ENCODE measurements at places on chromosomes 13 and 19.

DNA sequence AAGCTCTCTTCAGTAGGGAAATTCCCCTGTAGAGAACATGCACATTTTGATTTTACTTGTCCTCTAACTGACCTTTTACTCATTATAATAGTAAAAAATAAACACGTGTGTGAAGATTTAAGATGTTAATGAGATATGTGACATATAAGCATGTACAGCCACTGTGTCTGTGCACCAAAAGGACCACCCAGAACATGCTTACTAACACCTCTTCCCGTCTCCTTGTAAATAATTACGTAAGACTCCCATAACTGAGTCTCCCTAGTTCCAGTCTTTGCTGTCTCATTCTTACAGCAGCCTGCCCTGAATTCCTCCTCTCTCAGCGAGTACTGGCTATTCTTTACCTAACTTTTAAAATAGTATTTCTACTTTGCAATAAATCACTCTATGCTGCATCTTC is 53.6 kb downstream of the ZNF100 start:
- no peak for DNase-seq

DNA sequence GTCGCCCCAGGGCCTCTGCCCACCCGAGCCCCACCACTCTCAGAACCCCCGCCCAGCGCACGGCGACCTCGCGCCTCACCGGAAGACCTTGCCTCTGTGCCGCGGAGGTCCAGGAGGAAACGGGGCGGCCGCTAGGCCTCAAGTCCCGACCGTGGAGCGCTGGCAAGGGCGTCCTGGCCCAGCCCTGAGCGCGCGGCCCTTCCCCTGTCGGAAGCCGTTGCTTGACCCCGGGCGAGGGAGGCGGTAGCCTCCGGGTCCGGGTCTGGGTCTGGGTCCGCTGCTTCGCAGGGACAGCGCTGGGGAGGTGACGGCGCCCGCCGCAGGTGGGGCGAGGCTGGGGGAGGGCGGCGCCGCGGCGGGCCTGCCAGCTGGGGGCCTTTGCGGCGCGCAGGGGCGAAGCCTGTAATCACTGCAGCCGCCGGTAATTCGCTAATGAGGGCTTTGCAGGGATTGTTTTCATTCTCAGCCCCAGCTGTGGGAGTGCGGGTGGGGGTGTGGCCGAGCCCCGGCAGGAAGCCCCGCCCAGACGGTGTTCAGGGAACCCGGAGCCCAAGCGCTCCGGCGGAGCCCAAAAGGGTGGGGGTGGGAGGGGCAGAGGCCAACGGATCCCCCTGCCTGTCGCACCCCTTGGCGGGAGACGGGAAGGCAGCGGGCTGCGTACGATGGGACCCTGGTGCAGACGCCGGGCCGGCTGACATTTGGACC is 8.6 kb downstream of the C19orf25 start:
- peak; percentile 34 for DNase-seq

DNA sequence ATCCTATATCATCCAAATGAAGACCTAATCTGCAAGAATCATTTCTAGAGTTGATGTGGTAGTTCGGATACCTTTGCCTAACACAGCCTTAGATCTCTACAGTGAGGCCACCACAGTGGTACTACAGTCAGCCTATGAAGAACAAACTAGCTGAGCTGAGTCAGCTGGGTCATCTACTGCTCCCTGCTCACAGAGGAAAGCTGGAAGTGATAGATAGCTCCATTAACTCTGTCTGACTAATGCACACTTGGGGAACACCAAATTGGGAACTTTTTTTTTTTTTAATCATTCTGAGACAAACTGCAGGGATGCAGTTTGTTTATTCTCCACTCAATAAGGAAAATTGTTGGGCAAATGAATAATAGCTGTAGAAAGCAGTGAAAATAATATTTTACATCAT is 1160.6 kb downstream of the PCDH9 start:
- peak; percentile 8 for DNase-seq

DNA sequence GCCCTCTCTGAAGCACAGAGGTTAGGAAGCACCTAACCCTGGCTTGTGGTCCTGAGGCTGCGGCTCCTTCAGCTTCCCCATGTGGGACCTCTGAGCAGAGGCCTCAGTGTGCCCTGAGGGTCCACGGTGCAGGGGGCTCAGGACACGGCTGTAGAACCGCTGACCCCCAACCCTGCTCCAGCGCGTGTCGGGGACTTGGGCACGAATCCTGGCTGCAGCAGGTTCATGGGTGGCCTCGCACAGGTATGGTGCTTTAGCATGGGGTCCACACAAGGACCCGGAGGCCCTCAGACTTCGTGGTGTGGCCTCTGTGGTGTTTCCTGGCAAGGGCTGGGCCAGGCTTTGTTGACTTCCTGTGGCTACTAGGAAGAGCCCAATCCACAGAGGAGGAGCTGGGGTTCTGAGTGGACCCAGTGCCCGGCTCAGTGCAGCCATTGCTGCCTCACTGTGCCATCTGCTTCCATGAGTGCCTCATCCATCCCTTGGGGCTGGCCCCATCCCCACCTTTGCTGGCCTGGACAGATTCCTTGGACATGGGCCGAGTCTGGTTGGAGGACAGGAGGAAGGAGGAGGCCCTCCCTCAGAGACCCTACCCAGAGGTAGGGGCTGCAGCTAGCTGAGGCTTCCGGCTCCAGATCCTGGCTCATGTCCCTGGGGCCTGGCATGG is 24.5 kb downstream of the ZBTB7A start:
- no peak for DNase-seq

GRCh38 chr13:103184413-103184812 is 118.2 kb upstream of the SLC10A2 start:
- no peak for DNase-seq

Measured in ELR (cell line).